ENCODE measurements at places on chromosomes 5 and 9.

- no peak for DNase-seq
These were observed 94.9 kb upstream of the RANBP3L start for GRCh38 chr5:36396640-36397039.

DNA sequence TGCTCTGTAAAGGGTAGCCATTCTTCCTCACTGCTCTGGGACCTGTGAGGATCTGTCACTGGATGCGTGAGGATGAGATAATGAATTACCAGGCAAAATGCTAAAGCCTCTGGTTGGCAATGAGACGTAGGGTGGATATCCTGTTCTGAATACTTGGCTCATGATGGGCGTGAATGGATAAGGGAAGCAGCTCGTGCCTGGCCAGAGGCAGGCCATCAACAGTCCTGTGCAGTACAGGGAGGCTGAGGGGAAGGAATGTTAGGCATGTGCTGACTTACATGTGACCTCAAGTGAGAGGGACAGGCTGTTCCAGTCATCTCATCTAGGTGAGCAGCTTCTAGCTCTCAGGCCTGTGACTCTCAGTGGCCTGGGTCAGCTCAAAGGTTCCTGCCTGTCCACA lies 172.8 kb downstream of the CARTPT start:
- no peak for DNase-seq

- no peak for DNase-seq
These were observed 451.8 kb downstream of the RAB3C start for GRCh38 chr5:59034498-59035186.

GRCh38 chr9:132474253-132474652 lies 64.2 kb downstream of the CFAP77 start:
- DNase-seq = no peak

GRCh38 chr5:9582406-9582805 lies 36.5 kb upstream of the SEMA5A start:
- DNase-seq = no peak

GRCh38 chr5:35608881-35609779 lies 8.5 kb upstream of the SPEF2 start:
- DNase-seq = no peak

GRCh38 chr5:122053181-122054109 lies 24.6 kb downstream of the LOX start:
- no peak for DNase-seq

- DNase-seq = no peak
These were observed 113.0 kb upstream of the ANKRD55 start for GRCh38 chr5:56346044-56346710.

- DNase-seq = no peak
These were observed 71.7 kb upstream of the TRIO start for GRCh38 chr5:14071433-14071832.

- no peak for DNase-seq
These were observed 31.0 kb upstream of the NR3C1 start for GRCh38 chr5:143434261-143435209.

DNA sequence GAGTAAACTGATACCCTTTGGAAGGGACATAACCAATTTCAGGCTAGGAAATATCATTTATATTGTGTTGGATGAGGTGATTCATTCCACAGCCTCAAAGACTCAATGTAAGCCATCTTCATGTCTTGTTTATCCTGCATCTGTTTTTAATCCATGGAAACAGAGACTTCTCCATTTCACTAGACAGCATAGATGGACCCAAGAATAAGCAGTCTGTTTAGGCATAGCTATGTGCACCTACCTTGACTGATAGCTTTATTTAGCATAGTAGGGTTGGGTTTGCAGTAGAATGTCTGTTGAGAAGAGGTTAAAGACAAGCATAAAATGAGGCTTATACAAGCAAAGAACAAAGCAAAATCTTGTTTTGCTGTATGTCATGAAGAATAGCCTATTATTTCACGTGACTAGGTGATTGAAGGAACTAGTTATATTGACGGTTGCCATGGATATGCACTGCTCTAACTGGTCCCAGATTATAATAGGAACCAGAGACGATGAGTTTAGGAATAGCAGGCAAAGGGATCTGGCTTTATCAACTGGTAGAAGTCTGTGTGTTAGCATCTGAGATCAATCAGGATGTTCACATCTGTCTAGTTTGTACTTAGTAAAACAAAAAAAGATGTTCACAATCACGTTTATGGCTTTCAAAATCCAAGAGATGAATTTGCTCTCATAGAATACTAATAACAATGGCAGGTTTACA lies 154.8 kb upstream of the KLF9 start:
- no peak for DNase-seq

- no peak for DNase-seq
These were observed 450.9 kb downstream of the DMAC1 start for GRCh38 chr9:7348692-7349091.

- no peak for DNase-seq
These were observed 18.7 kb upstream of the SPATA31E1 start for GRCh38 chr9:87863882-87864465.

GRCh38 chr5:61202213-61202612 lies 39.9 kb upstream of the SMIM15 start:
- DNase-seq = no peak

GRCh38 chr5:29796013-29796412 lies 1397.5 kb upstream of the CDH6 start:
- DNase-seq = no peak

DNA sequence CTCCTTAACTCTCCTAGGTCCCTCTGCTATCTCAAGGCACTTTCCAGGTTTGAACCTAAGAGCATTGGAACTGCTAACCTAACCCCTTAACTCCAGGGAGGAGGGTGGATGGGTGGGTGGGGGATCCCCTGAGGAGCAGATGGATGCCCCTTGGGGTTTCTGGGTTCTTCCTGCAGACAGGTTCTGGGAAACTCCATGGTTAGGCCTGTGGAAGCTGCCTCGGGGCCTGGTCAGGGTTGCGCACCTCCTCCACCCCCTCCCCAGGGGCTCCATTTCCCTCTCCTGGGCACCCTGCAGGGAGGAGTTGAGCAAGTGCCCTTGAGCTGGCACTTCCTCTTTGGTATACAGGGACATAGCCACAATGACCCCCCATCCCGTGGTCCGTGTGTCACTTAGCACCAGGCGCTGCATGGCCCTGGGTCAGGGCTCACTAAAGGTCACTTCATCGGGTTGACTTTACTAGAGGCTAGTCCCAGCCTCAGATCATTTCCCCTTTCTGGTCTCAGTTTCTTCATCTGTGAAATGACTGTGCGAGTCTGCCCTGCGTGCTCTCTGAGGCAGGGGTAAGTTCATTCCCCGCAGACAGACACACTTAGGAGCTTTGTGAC lies 16.0 kb downstream of the CXXC5 start:
- DNase-seq = no peak

GRCh38 chr5:144219869-144220268 lies 49.2 kb downstream of the KCTD16 start:
- DNase-seq = no peak

GRCh38 chr9:114049441-114050225 lies 28.5 kb downstream of the AMBP start:
- no peak for DNase-seq

GRCh38 chr9:90943341-90943740 lies 141.7 kb downstream of the SYK start:
- DNase-seq = no peak

- DNase-seq = no peak
These were observed 32.9 kb downstream of the TRPC7 start for GRCh38 chr5:136332223-136333015.

GRCh38 chr9:87148331-87149104 lies 201.2 kb upstream of the GAS1 start:
- DNase-seq = no peak

- DNase-seq = no peak
These were observed 106.4 kb upstream of the NIPBL start for GRCh38 chr5:36770125-36770524.

DNA sequence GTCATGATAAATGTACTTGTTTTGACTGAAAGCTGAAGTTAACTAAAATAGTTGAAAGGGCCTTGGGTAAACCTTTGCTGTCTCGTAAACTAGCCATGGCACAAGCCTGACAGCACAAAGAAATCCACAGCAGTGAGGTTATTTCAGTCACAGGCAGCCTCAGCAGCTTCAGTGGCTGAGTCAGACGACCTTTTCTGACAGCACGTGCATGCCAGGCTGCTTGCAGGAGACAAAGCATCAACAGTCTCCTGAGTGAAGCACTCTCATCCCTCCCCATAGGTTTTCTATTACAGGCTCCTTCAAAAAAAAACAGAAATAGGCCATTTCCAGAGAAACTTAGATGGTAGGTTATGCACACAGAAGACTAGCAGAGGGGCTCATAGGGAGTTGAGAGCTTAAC lies 34.6 kb downstream of the OXCT1 start:
- DNase-seq = no peak

GRCh38 chr5:68406767-68407241 lies 191.2 kb downstream of the PIK3R1 start:
- DNase-seq = no peak

GRCh38 chr9:136392538-136393449 lies 7.2 kb downstream of the SNAPC4 start:
- DNase-seq = no peak

GRCh38 chr5:169740435-169740834 lies 103.4 kb downstream of the DOCK2 start:
- DNase-seq = no peak

GRCh38 chr5:34551911-34552433 lies 104.2 kb upstream of the RAI14 start:
- DNase-seq = no peak

DNA sequence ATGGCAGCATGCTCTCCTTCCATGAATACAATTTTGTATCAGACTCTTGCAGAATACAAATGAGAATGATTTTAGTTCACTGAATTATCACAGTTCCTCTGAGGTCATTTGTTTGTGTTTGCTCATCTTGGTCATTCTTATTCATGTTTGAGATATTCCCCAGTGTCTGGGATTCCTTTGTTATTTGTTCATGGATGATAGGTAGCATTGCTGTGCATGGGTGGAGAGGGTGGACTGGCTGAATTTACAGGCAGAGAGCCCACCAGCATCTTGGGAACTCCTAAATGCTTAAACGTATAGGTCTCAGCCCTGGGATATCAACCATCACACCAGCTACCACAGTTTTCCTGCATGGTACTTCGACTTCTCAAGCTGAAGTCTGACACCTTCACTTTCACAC lies 459.8 kb downstream of the CCDC171 start:
- no peak for DNase-seq

DNA sequence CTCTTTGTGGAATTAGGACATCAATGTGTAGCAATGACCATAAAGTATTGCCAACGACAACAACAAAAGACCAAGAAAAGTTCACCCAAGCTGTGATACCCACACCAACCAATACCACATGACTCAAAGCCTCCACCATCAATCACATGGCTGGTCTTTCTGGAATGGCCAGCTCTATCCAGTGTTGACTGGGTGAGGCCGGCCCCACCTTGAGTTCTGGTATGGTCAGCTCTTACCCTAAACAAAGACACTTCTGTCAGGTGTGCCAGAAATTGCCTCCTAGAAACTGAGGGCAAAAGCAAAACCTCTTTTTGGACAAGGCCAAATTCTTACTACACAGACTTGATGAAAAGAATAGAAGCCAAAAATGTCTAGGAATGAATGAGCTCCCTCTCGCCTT lies 331.5 kb downstream of the ZNF608 start:
- DNase-seq = no peak

DNA sequence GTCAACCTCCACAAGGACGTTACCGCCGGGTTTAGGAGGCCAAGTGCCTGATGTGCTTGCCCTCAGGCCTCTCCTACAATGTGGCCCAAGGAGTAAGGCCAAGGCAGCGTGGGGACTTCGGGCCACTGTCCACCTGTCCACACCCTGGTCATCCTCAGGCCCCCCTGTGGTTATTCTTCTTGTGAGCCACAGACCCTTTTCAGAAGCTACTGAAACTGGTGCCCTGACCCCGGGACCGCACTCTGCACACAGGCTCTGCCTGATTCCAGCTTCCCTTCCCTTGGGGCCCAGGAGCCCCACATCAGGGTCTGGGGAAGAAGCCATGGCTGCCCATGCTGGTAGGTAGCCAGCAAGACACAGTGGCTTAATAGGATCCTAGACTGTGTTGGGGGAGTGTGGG lies 128.8 kb downstream of the OLFM1 start:
- no peak for DNase-seq

DNA sequence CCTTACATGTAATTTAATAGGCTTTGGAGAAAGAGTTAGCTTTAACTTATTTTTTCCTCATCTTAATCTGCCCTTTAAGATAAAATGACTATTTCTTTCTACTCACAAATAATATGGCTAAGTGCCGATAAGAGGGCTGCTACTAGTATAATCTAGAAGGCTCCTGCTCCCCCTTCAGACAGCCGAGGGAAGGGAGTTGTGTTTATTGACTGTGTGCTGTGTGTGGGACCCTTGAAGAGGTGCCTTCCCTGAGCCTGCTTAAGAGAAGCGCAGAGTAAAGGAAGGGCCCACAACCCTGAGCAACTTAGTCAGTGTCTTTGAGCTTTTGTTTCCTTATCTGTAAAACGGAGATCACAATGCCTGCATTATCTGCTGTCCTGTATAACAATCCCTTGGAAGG lies 28.1 kb upstream of the CKMT2 start:
- no peak for DNase-seq

GRCh38 chr9:133632806-133633680 lies 3.1 kb upstream of the DBH start:
- no peak for DNase-seq

GRCh38 chr5:58939664-58940063 lies 356.8 kb downstream of the RAB3C start:
- no peak for DNase-seq

DNA sequence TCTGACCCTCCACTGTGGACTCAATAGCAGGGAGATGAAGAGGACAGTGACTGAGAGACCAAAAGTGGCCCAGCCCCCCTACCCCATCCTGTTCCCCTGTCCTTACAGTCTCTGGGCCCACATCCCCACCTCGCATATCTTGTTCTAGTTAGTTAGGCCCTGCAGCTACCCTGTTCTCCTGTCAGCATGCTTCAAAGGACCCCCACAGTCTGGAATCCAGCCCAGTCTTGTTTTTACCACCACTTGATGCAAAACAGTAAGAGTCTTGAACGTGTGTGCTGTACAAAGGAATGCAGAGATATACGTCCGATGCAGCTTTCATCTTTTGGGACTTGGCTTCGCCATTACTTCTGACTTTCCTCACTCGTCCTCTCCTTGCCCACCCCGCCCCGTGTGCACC lies 12.2 kb upstream of the POMT1 start:
- DNase-seq = no peak

GRCh38 chr5:140182803-140183367 lies 7.9 kb downstream of the CYSTM1 start:
- no peak for DNase-seq

DNA sequence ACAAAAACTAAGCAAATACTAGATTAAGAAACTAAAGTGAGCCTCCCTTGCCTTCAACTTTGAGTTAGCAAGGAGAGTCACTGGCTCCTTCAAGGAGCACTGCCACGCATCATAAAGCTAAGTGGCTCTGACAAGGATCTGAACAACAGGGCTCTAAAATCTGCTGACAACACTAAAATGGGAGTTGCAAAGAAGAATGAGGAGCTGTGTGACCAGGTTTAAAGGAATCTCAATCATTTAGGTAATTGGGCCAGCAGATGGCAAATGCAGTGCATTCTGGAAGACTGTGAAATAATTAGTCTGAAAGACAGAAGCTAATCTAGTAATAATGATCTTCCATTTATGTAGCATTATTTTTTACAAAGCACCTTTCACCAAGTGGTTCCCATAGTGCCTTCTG lies 297.0 kb upstream of the TAS2R1 start:
- DNase-seq = no peak
